Activated CD4-positive, alpha-beta T cell treated with anti-CD3 and anti-CD28 coated beads for 36 hours (primary cell): ENCODE measurements at places on chromosomes 12 and 14. TPM values are rescaled to one million over a fixed set of nuclear protein-coding genes. Genes with fewer than 3 reads are reported as not detected.

TMEM30B gene
- 2.1 TPM for total RNA-seq

KRT82 gene
- total RNA-seq, result not detected

DNA sequence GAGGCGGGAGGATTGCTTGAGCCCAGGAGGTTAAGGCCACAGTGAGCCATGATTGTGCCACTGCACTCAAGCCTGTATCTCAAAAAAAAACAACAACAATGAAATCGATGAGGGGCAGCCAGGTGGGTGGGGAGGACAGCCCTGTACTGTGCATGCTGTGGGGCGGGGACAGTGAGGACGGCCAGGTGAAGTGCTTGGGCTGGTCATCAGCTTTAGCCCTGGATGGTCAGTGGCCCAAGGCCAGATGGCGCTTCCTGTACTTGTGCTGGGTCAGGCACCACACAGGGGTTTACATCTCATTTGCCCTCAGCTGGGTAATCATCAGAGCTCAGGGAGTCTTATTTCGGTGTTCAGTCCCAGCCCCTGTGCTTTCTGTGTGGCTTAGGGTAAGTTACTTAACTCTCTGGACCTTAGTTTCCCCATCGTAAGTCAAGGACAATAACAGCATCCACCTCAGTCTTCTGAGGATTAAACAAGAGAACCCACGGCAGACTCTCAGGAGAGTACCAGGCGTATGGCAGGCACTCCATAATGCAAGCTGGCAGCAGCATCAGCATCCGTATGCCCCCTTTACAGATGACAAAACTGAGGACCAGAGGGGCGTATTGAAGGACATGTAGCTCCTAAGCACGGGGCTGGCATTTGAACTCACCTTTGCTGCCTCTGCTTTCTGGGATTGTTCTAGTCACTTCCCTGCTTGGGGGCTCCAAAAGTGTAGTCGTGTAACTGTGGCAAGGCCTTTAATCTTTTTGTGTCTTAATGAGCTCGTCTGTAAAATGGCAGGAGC, 71.9 kb downstream of the SLC25A47 start:
- H3K4me1 ChIP-seq, result no peaks in the 10 kb centered on the region
- no peaks in the 10 kb centered on the region for H3K27me3 ChIP-seq
- DNase-seq, result no peak
- H3K36me3 ChIP-seq, result peaks cover 2% of the 10 kb centered on the region
- no peak overlapping the region for H3K4me3 ChIP-seq

DNA sequence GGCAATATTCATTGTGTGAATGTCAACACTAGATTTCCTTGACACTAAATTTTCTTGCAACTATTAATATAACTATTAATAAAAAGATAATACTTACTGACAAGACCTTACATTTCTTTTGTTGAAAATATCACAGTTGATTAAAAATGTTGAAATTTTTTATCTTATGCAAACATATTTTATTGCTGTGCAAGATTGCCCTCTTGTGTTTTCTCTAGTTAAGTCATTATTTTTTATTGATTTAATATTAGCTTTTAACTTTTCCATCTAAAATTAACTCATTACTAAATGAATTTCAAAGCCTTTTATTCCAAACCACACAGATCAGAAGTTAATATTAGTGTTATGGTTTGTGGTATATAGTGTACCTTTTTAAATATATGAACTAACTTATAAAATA, 11.7 kb upstream of the NAA30 start:
- H3K36me3 ChIP-seq, result no peaks in the 10 kb centered on the region
- no peaks in the 10 kb centered on the region for H3K4me1 ChIP-seq
- DNase-seq, result no peak
- H3K27me3 ChIP-seq, result peaks cover 2% of the 10 kb centered on the region
- H3K4me3 ChIP-seq, result no peak overlapping the region

GRCh38 chr12:111024205-111024801, 103.9 kb upstream of the MYL2 start:
- no peak overlapping the region for H3K4me3 ChIP-seq
- peak; percentile 72 for DNase-seq
- H3K27ac ChIP-seq, result no peak overlapping the region
- H3K4me1 ChIP-seq, result no peaks in the 10 kb centered on the region

DNA sequence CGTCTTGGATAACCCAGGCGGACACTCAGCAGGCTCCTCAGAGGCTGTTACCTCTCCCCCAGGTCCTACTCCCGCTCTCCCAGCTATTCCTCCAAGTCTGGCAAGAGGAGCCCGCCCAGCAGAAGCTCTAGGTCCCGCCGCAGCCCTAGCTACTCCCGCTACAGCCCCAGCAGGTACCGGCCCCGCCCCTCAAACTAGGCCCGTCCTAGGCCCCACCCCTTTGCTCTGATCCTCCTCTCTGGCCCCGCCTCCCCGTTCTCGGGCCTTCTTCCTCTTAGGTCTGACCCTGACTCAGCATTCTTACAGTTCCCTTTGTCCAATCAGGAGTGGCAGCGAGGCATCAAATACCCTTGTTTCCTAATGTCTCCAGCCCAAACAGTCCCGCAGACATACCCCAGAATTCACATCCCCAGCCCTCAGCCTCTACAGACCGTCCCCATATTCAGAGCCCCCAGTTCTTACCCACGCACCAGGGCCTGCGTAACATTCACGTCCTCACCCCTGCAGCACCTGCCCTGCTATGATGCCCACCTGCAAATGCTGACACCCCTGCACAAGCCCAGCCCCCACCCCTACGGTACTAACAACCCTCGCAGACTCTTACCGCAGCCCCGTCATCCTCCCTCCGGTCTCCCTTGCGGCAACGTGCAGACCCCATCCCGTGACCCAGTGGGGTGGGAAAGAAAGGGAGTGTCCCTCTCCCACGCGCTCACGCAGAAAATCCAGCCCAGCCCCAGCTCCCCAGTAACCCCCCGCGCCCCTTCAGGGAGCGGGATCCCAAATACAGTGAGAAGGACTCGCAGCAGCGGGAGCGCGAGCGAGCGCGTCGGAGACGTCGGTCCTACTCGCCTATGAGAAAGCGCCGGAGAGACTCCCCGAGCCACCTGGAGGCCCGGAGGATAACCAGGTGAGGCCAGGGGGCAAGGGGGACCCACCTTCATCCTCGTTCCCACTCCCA, 25.0 kb upstream of the HSPB8 start:
- H3K27me3 ChIP-seq, result peaks cover 21% of the 10 kb centered on the region
- no peak overlapping the region for H3K27ac ChIP-seq
- peak; percentile 55 for DNase-seq
- no peak overlapping the region for H3K4me3 ChIP-seq
- no peaks in the 10 kb centered on the region for H3K36me3 ChIP-seq

FOXN4 gene
- not detected for total RNA-seq

GRCh38 chr12:46710125-46710743, 115.6 kb downstream of the SLC38A4 start:
- no peaks in the 10 kb centered on the region for H3K4me1 ChIP-seq
- H3K4me3 ChIP-seq, result no peak overlapping the region
- H3K27me3 ChIP-seq, result peaks cover 2% of the 10 kb centered on the region
- no peak overlapping the region for H3K27ac ChIP-seq
- no peaks in the 10 kb centered on the region for H3K36me3 ChIP-seq

- no peaks in the 10 kb centered on the region for H3K36me3 ChIP-seq
- H3K27me3 ChIP-seq, result no peaks in the 10 kb centered on the region
- H3K4me3 ChIP-seq, result no peak overlapping the region
Observed at GRCh38 chr12:111093428-111094142, 173.2 kb upstream of the MYL2 start.

DNA sequence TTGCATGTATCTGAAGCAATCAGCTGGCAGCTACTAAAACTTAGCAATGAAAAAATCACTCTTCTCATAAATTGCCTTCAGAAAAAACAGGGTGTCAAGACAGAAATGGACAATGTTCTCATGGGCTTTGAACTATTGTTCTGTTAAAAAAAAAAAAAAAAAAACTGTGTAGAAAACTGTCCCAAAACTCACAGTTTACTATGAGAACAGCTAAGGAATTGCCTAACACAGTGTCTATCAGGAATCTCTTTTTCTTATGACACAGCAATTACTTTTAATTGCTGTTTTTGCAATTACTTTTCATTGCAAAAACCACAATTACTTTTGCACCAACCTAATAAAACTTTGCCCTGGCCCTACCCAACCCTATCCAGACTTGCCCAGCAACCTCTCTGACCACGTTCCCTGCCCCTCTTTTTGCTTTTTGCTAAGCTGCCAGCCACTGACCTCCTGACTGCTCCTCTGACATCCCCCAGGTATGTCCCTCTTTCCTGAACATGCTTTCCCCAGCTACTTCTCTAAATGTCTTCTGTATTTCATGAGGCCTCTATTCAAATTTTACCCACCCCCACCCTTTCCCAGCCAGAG, 68.0 kb upstream of the SLCO1C1 start:
- H3K4me3 ChIP-seq, result no peak overlapping the region
- no peaks in the 10 kb centered on the region for H3K4me1 ChIP-seq
- no peaks in the 10 kb centered on the region for H3K36me3 ChIP-seq
- H3K27ac ChIP-seq, result no peak overlapping the region
- no peak for DNase-seq

ADGRD1 gene
- 1.8 TPM for total RNA-seq

DNA sequence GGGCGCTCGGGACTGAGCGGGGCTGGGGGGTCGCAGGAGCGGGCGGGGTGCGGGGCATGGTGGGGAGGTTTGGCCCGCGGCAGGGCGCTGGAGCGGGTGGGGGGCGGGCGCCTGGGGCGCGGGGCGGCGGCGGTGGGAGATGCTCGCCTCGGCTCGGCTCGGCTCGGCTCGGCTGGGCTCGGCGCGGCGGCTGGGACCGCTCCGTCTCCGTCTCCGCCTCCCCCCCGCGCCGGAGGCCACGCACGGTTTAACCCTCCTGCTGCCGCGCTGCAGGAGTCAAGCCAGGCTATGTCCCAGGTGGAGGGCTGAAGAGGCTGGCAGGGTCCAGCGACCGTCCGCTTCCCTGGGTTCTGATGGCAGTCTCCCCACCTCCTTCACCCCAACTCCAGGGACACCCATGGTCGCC, at the start of gene PIANP:
TSS of gene PIANP (minus strand) at position 170 of the 406 bp plus-strand sequence. CDS start 2,754 bp downstream, outside the sequence.
- no peak within 1 kb of the TSS for H3K27ac ChIP-seq
- peaks cover 47% of the 10 kb centered on the region for H3K27me3 ChIP-seq
- peak within 1 kb of the TSS; percentile 58 for H3K4me3 ChIP-seq
- no peaks in the 10 kb centered on the region for H3K36me3 ChIP-seq
- peak; percentile 72 for DNase-seq

DNA sequence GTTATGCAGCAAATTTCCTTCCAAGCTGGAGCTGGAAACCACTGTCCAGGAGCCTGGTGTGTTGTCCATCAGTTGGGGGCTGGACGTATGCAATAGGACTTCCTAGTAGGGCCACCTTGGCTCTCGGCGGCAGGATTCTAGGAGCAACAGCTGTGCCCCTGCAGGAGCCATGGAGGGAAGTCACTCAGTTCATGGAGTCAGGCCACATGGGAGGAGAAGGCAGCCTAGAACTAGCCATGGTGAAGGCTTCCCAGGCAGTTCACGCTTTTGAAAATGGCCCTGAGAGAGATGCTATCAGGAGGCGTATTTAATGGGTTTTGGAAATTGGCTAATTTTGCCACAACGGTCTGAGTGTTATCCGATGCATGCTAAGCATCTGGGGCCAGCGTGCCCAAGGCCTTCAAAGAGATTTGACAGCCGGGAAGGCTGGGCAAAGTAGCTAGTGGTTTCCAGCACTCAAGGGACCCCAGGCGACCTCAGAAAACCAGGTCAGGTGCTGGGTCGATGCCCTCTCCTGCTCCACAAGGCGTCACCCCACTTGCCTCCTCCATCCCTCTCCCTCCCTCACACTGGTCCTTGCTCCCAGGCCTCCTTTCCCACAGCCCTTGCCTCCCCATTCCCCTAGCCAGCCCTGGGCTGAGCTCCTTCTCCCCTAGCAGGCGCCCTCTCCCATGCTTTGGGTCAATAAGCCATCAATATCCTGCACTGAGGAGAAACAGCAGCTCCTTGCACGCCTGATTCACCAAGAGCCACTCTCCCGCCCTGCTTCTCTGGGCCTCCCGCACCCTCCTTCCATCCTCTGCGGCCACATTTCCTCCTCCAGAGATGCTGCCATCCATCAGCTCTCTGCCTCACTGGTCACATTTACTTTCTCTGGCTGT, 30.9 kb upstream of the SYNDIG1L start:
- no peaks in the 10 kb centered on the region for H3K4me1 ChIP-seq
- H3K4me3 ChIP-seq, result no peak overlapping the region
- H3K27ac ChIP-seq, result no peak overlapping the region
- no peaks in the 10 kb centered on the region for H3K36me3 ChIP-seq
- peaks cover 15% of the 10 kb centered on the region for H3K27me3 ChIP-seq

- DNase-seq, result no peak
- no peaks in the 10 kb centered on the region for H3K36me3 ChIP-seq
- H3K4me3 ChIP-seq, result no peak overlapping the region
- no peak overlapping the region for H3K27ac ChIP-seq
- H3K27me3 ChIP-seq, result no peaks in the 10 kb centered on the region
- peaks cover 21% of the 10 kb centered on the region for H3K4me1 ChIP-seq
Observed at GRCh38 chr12:124861492-124861891, 2.2 kb downstream of the SCARB1 start.

MUCL1 gene
- total RNA-seq, result not detected

DNA sequence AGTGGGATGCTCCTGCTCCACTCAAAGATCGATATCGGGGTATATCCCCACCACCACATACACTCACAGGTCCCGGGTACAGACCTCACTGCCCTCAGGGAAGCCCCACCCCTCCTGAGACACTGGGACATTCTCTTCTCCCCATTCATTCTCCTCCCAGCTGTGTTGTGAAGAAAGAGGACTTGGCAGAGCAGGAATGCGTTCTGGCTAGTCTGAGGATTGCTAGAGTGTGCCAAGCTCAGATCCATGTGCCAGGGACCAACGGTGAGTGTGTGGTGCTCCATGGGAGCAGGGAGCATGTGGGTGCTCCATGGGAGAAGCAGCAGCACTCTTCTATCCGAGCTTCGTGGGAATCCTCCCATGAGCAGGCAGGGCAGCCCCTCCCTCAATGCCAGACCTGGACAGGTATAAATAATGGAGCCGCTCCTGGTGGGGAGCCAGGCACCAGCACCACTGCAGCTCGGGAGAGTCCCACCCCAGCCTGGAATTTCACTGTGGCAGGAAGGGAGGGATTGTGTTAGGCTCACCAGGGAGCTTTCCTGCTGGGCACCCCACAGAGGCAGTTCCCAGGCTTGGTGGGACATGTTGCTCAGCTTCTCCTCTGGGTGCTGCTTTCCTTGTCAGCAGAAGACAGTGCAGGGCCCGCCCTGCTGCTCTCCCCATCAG, 2.3 kb upstream of the KRT5 start:
- H3K36me3 ChIP-seq, result no peaks in the 10 kb centered on the region
- H3K27ac ChIP-seq, result no peak overlapping the region
- H3K27me3 ChIP-seq, result no peaks in the 10 kb centered on the region
- H3K4me1 ChIP-seq, result no peaks in the 10 kb centered on the region
- no peak for DNase-seq
